ENCODE measurements at places on chromosomes 4 and X.

DNA sequence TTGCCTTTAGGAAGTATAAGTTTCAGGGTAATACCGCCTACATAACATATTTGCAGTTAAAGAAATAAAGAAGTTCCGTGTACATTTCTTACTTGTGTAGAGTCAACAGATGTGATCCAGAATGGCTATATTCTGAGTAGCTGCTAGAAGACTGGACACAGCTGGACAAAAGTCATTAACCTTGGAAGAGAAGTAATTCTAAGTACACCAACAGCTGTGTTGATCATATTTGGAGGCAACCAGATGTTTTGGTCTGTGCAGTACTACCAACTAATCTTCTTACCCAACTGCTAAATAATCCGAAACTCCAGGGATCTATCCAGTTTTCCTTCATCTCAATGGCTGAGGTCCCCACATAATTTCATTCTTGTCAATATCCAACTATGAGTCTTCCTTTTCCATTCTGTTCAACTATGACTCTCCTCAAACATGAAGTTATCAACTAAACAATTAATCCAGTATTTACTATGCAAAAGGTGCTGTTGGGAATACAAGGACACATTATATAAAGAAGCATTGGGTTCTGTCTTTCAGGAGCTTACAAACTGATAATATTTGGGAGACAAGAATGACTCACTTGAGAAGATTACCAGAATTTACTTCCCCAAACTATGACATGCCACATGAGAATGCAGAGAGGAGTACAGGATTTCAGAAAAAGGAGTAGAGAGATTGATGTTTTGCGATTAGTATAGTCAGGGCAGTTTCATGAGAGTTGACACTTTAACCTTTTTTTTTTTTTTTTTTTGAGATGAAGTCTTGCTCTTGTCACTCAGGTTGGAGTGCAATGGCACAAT is 78.2 kb downstream of the COL4A6 start:
- no peak for DNase-seq

DNA sequence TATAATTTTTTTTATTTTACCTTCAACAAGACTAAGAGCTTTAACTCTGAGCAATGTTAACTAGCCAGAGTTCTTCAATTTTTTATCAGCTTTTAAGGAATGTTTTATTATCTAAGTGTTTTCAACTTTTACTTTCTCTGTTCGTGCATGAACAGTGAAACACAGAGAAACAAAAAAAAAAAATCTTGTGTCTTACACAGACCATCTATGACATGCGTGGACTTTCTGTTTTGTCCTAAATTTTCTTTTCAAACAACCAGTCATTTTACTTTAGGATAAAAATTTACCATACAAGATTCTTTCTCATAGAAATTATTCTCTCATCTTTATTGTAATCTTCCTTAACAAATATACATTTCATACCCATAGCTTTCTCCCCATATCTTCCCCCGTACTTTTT is 731.9 kb upstream of the PCDH10 start:
- DNase-seq: no peak

DNA sequence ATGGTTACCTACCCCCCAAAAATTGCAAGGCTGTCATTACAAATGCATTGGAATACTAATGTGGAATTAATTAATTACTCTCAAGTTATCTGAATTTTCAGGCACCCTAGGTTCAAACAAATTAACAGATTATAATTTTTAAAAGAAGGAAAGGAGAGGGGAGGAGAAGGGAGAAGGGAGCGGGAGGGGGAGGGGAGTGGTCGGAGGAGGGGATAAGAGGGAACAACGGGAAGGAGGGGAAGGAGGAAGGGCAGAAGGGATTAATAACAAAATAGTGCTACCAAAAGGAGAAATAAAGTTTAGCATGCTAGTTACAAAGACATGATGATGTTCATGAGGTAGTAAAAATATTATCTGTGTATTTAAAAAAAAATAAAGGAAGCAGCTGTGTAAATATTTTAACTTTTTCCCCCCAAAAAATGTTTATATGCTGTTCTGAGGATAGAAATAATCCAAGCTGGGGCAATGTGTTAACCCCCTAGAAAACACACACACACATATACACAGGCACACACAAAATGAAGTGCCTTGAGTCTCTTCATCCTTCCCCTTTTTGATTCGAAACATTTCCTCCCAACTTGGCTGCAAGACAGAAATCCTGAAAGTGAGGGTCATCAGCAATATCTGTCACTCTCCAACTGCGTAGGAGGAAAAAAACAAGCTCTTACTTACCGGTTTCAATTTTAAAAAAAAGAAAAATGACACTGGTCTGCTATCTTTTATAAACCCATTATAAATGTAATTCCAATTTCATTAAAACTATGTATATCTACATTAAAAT is 58.8 kb downstream of the PPP3CA start:
- DNase-seq: no peak

DNA sequence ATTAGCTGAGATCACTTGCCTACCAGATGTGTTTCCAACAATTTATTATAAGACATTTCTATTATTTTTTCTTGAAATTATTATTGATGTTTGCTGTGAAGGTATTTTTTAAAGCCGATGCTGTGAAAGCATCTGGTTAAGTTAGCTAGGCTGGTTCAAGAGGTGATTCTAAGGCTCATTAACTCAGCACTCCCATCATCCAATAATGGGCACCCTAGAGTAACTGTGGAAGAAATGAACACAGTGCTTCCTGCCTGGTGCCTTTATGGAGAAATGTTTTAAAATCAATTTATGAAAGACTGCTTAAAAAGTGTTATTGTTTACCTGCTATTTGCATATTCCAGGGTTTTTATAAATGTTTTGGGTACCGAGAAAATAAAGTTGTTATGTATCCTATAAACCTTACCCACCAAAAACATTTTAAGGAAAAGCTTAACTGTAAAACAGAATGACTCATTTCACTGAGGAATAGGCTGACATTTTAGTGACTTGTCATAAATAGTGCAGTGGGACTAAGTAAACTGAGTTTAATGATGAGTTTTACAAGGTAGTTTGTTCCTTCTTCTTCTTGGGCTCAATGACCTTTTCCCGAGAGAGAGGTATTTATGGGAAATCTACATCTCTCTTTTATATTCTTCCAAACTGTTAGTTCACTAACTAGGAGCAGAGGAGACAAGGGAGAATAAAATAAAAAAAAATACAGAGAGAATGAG is 310.0 kb upstream of the AADAT start:
- no peak for DNase-seq

GRCh38 chr4:622071-622995 is 3.0 kb upstream of the PDE6B start:
- no peak for DNase-seq
